Endodermal cell (in vitro differentiated cells): ENCODE measurements at places on chromosomes 5 and 9. TPM values are rescaled to one million over a fixed set of nuclear protein-coding genes. Genes with fewer than 3 reads are reported as not detected.

DNA sequence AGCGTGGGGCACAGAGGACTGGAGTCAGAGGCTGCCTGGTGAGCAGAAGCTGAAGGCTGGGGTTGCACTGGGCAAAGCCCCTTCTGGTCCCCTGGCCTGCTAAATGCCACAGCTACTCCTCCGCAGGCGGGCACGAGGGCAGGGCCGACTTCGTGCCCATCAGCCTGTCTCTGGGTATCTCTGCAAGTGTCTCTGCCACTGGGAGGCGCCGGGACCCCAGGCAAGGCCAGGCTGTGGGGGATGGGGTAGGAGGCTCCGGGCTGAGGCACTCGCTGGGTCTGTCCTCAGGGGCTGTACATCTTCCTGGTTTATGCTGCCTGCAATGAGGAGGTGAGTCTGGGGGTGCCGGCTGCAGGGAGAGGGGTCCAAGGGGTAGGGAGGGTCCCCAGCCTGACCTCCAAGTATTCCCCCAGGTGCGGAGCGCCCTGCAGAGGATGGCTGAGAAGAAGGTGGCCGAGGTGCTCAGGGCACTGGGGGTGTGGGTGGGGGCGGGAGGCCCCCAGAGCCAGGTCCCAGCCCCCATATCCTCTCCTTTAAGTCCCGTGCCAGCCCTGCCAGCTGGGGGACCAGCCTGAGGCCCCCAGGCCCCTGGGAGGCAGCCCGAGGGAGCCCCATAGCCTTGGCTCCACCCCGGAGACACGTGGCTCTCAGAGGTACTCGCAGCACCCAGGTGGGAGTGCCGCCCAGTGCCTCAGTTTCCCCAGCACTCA lies 25.1 kb downstream of the ADGRD2 start:
- no peak overlapping the region for H3K4me3 ChIP-seq
- peak; percentile 83 for DNase-seq
- H3K27me3 ChIP-seq = peaks cover 33% of the 10 kb centered on the region
- H3K4me1 ChIP-seq = no peaks in the 10 kb centered on the region
- no peaks in the 10 kb centered on the region for H3K36me3 ChIP-seq

DNA sequence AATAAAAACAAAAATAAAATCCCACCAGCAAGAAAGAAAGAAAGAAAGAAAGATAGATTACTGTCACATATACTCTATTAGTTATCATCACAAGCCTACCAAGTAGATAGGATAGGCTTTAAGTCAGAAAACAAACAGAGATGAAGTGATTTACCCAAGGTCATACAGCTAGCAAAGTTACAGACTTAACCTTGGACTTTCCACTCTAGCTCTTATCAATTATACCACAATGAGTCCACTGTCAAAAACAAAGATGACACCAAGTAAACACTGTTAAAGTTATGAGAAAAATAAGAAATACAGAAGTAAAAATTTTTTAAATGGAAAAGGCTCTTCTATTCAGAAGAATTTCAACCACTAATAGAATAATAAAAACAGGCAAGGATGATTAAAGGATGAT lies 13.4 kb downstream of the LARS1 start:
- H3K27ac ChIP-seq = no peak overlapping the region
- DNase-seq = no peak
- H3K4me3 ChIP-seq = no peak overlapping the region
- peaks cover 82% of the 10 kb centered on the region for H3K36me3 ChIP-seq

DNA sequence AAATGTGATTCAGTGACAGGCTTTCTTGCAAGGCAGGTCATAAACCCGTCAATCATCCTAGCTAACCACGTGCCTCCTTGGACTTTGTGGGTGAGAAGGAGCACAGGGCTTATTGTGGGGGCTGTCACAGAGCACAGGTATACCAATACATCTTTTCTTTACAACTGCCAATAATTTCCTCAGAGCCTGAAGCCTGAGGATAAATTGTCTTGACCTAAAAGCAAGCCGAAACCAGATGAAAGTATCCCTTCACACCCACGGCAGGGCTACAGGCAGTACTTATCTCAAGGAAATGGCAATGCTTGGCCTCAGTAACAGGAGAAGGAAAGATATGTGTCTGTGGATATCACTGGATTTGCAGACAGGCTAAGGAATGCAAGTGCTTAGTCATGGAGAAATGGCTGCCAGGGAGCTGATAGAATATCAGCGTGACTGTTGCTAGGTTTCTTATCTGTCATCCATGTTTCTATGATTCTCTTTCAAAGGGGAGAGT lies 90.3 kb upstream of the ZNF366 start:
- H3K27ac ChIP-seq = peak overlapping the region; percentile 62
- no peaks in the 10 kb centered on the region for H3K36me3 ChIP-seq
- H3K27me3 ChIP-seq = no peaks in the 10 kb centered on the region
- no peak overlapping the region for H3K4me3 ChIP-seq
- H3K4me1 ChIP-seq = peaks cover 8% of the 10 kb centered on the region

DNA sequence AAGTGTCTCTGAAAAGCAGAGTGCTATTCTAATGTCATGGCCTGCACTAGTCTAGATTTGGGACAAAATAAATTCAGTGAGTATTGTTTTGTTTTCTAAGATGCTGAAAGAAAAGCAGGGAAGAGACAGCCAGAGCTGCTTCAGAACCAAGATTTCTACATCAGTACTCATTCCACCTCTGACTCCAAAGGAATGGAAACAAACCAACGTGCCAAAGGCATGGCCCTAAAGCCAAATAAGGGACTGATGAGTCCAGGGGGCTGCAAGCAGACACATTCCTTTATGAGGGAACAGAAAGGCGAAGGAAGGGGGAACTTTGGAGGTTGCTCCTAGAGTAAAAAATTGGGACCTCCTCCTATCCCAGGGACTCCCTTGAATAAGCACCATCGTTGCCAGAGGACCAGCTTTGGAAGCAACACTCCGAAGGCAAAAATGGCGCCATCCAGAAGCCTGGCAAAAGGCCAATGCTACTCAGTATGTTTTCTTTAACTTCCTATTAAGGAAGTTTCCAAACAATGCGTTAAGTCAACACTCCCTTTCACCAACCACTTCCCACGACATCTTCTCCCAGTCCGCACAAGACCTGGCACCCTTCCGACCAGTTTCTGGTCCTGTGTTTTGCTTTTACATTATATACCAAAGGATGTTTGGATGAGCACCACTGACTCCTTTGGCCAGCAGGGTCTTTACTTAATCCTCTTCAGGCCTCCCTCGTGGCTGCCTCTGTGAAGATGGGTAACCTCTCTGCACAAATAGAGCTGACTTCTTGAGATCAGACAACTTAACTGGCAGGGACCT lies 31.6 kb downstream of the ADAM19 start:
- H3K4me3 ChIP-seq = peak overlapping the region; percentile 16
- no peak for DNase-seq
- no peak overlapping the region for H3K27ac ChIP-seq
- no peaks in the 10 kb centered on the region for H3K27me3 ChIP-seq
- peaks cover 75% of the 10 kb centered on the region for H3K36me3 ChIP-seq

GRCh38 chr5:82956600-82956999 lies 120.6 kb downstream of the TMEM167A start:
- no peaks in the 10 kb centered on the region for H3K36me3 ChIP-seq
- no peak for DNase-seq
- H3K4me3 ChIP-seq = no peak overlapping the region
- H3K27ac ChIP-seq = no peak overlapping the region
- H3K27me3 ChIP-seq = no peaks in the 10 kb centered on the region

- no peak overlapping the region for H3K27ac ChIP-seq
- no peaks in the 10 kb centered on the region for H3K4me1 ChIP-seq
- no peak overlapping the region for H3K4me3 ChIP-seq
- H3K36me3 ChIP-seq = no peaks in the 10 kb centered on the region
These were observed 57.5 kb downstream of the CDH6 start for GRCh38 chr5:31251032-31251431.

DNA sequence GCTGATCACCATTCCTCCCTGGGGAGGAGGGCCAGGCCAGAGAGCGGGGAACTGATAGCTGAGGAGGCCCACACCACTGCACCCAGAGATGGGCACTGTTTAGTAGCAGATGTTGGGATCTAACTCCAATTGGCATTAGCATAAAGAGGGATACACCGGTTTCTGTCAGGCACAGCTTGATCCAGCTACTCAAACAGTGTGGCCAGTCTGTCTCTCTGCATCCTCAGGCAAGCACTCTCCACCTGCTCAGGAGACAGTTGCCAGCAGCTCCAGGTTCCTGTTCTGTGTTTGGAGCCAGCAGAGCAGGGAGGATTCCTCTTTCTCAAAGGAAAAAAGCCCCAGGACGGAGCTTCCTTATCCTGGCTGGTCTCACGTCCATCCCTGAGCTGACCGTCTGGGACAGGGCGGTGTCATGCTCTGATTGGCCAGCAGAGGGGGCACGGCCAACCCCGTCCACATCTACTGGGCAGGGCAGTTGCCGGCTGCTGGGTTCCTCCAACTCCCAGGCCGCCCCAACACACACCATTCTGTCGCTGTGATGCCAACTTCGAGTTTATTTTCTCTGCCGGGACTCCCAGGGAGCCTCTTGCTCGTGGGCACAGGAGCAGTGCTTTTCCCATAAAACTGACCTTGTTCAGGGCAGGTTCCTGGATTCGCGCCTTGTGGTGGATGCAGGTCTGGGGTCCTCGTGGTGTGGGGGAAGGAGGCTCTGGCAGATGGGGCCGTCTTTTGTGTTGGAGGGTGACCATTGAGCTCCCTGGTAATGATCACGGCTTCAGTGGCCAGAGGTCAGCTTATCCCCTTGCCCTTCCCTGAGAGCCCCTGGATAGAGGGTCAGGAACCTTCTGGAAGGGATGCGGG lies 47.9 kb downstream of the COL5A1 start:
- H3K4me3 ChIP-seq = no peak overlapping the region
- DNase-seq = peak; percentile 93
- no peaks in the 10 kb centered on the region for H3K36me3 ChIP-seq
- no peaks in the 10 kb centered on the region for H3K4me1 ChIP-seq
- H3K27me3 ChIP-seq = no peaks in the 10 kb centered on the region

The CBY3 gene
- not detected in 3 replicates for total RNA-seq

The MRPL36 gene
- total RNA-seq = 16.2 to 50.3 TPM (median 44.0 TPM) in 3 replicates
